Small intestine (tissue), 16 donors: ENCODE measurements at places on chromosomes 2 and 18. TPM values are rescaled to one million over a fixed set of nuclear protein-coding genes. Genes with fewer than 3 reads are reported as not detected.
A peak's percentile ranks its signal among the peaks of the same experiment; 100 is the strongest.

- H3K27me3 ChIP-seq = no peaks in the 10 kb centered on the region
- no peak overlapping the region for H3K27ac ChIP-seq
- H3K4me3 ChIP-seq = no peak overlapping the region
- no peaks in the 10 kb centered on the region for H3K36me3 ChIP-seq
- DNase-seq = no peak
Observed at GRCh38 chr2:170432823-170433222, 254.9 kb downstream of the MYO3B start.

The SH3BP4 gene
- polyA plus RNA-seq = 29.7 TPM

DNA sequence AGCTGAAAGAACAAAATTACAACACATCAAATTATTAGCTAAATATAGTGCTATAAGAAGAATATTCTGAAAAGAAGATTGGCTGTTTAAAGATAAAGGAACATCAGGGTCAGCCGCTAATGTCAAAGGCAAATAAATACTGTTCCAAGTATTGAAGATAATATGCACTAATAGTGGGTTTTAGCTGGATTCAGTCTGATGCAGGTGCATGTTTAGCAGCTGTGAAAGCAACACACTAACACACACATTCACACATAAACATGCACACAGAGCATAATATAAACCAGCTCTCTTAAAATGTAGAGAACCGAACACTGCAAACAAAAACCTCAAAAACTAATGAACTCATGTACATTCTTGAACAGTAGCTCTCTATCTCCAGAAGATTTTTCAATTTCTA is 634.6 kb downstream of the ERBB4 start:
- no peaks in the 10 kb centered on the region for H3K27me3 ChIP-seq
- no peaks in the 10 kb centered on the region for H3K4me1 ChIP-seq
- no peaks in the 10 kb centered on the region for H3K36me3 ChIP-seq
- H3K4me3 ChIP-seq = no peak overlapping the region

The ACADL gene
- polyA plus RNA-seq = not detected

The DSEL gene
- not detected for polyA plus RNA-seq

DNA sequence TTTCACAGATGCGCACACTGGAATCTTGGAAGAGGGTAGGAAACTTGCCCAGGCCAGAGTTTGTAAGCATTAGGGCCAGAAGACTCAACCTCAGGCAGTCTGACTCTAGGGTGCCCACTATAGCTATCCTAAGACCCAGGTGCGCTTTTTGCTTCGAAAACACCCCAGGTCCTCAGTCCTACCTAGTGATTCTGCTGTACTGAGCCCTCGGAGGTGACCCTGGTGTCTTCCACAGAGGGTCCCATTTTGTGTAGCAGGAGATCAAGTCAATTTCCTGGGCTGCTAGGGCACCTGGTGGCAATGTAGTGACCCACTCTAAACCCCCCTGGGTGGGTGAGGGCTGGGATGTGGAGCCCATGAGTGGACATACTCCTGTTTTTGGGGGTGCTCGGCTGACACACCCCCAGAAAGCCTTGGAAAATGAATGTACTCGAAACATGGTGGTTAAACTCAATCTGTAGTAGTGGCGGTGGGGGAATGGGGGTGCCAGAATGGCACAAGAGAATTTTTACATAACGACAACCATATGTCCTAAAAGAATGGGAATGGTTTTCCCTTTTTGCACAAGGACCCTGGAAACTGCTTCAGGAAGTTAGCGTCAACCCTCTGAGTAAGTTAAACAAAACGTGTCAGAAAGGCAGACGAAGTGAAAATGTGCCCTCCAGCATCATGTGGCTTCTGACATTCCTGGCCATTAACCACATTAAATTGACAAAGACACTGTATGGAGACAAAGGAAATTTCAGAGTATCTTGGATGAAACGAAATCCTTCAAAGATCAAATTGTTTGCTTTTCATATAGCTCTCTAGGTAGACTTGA is 218.0 kb upstream of the COPS8 start:
- DNase-seq = no peak
- H3K27ac ChIP-seq = no peak overlapping the region
- no peaks in the 10 kb centered on the region for H3K27me3 ChIP-seq

The ALK gene
- not detected for polyA plus RNA-seq

The CD226 gene
- 1.2 TPM for polyA plus RNA-seq

DNA sequence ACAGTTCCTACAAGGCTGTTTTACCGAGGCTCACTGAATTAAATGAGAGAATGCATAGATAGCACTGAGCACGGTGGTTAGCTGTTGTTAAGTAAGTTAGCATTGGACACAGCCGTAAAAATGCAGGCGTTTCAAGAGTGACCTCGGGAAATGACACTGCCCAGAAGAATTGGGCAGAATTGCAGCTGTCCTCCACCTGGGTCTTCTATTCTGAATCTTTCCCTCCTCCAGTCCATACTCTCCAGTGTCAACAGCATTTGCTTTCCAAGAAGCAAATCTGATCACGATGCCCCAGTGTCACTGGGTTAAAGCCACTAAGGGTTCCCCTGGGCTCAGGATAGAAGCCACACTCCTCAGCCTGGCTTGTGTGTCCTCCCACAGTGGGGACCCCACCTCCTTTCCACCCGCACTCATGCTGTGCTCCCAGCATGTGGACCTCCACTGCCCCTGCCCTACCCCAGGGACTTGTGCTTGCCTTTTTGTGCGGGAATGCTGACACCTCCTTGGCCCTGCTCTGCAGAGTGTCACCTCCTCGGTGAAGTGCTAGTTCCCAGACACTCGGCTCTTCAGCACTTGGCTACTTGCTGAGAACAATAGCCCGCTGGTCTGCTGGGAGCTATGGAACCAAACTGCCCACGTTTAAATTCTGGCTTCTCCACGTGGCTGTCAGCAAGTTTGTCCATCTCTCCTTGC is 135.0 kb downstream of the ANTXR1 start:
- H3K4me1 ChIP-seq = no peaks in the 10 kb centered on the region
- no peaks in the 10 kb centered on the region for H3K27me3 ChIP-seq
- no peak overlapping the region for H3K4me3 ChIP-seq
- H3K36me3 ChIP-seq = no peaks in the 10 kb centered on the region
- H3K27ac ChIP-seq = no peak overlapping the region
- DNase-seq = no peak

DNA sequence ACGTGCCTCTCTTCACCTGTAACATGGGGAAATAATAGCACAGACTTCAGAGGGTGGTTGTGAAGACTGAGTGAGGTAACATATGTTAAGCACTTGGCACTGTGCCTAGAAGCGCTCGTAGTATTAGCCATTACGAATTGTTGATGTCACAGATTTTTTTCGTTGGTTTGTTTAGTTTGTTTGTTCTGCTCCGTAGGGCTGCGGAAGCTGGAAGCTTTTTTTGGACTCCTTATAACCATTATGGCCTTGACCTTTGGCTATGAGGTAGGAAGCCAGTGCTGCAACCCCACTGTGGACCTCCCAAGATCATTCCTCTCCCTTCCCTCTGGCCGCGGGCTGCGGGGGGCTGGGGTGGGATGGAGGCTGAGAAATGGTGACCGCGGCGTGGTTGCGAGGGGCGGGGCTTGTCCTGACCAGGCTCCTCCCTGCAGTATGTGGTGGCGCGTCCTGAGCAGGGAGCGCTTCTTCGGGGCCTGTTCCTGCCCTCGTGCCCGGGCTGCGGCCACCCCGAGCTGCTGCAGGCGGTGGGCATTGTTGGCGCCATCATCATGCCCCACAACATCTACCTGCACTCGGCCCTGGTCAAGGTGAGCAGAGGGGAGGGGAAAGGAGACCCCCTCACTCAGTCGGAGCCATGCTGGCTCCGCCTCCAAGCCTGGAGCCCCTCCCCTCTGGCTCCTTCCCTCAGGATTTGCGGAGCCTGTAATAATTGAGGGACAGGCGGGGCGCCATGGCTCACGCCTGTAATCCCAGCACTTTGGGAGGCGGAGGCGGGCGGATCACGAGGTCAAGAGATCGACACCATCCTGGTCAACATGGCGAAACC is 5.5 kb downstream of the SLC11A1 start:
- DNase-seq = peak; percentile 79
- no peaks in the 10 kb centered on the region for H3K27me3 ChIP-seq
- no peaks in the 10 kb centered on the region for H3K36me3 ChIP-seq
- H3K27ac ChIP-seq = peak overlapping the region; percentile 52

The ADCYAP1 gene
- not detected for polyA plus RNA-seq
